ELF-1 (cell line): ENCODE measurements at places on chromosomes 5 and 9.

DNA sequence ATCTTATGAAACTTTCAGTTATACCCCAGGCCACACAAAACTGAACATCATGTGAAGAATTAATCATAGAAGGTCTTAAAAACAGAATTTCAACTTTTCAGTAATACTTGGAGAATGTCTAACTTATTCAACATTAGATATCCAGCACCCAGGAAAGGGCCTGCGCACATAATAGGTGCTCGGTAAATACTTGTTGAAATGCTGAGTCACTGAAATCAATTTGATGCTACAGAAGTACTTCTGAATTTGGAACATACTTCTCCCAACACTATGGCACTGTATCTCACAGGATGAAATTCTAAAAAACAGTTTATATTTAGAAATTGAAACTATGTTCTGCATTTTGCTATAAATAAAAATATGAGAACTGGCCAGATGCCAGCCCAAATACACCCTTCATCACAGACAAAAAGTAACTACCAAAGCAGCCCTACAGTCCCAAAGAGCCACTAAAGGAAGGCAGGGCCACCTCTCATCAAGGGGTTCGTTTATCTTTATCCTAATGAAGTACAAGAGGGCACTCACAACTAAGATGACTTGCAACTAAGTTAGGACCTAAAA, 26.5 kb downstream of the MRPS27 start:
- no peak for DNase-seq

DNA sequence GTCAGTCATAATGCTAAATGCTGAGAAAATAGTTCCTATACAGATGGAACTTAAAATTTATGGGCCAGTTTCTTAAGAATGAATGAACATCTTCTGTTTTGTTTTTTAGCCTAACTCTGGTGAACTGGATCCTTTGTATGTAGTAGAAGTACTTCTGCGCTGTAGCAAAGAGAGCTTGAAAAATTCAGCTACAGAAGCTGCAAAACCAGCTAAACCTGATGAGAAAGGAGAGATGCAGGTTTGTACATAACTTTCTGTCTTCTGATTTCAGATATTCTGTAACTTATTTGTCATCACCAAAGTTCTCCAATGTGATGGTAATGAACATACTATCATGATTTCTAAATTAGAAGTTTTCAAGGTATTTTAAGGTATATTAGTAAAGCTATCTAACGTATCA, 80.1 kb downstream of the MTREX start:
- no peak for DNase-seq

- no peak for DNase-seq
Observed at GRCh38 chr9:137172901-137173795, 1.3 kb upstream of the TMEM210 start.

DNA sequence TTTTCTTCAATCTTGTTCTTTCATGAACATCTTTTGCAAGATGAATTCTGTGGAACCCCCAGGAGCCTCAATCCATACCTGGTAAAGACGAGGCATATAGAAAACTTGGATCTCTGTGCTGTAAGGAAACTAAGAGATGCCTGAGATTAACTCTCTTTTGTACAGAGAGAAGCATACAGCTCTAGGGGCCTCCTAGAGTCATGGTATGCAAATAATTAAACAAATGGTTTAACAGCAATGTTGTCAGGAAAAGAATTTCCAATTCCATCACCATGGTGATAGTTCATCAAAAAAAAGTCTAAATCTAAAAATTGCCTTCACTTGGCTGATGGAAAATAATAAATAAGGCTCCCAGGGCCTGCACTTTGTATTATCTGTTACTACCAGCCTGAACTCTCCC, 275.4 kb downstream of the SLIT3 start:
- no peak for DNase-seq

DNA sequence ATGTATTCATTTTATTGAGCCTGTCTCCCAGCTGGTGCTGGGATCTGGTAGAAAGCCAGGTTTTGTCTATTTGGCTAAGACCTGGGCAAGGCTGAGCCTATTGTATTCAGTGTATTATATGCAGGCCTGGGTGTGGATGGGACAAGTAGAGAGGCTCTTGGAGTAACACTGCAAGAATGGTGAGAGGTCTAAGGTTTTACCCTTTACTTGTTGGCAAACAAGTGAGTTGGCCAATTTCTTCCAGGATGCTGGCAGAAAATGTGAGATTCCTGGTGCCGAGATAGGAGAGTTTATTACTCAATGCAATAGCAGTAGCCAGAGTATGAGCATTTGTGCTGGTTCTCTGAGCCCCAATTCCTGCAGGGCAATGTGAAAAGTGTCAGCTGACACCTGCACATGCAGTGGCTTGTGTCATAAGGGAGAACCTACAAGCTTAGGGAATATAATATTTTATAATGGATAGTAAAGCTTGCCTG, 141.7 kb upstream of the PRLR start:
- no peak for DNase-seq

DNA sequence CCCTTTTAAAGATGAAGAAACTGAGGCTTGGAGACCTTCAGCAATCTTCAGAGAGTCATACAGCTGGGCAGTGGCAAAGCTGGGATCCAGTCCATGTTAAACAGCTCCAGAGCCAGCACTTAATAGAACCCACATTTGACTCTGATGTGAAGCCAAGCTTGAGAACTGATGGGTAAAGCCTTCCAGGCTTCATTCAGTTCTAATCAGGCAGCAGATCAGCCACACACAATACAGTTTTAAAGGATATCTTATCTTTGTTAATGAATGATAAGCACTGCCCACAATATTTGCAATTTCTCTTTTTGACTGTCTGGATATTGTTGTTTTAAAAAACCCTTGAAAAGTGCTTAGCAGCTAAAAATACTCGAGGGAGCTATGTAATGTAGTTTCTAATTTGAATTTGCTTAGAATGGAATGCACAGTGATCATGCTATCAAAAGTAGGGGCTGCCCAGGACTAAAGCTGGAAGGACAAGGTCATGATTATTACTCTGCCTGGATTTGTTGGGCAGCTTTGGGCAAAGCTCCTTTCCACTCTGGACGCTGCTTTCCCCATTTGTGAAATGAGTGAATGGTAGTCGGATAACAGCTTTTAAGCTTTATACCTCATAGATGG, 31.3 kb upstream of the HTR4 start:
- no peak for DNase-seq

DNA sequence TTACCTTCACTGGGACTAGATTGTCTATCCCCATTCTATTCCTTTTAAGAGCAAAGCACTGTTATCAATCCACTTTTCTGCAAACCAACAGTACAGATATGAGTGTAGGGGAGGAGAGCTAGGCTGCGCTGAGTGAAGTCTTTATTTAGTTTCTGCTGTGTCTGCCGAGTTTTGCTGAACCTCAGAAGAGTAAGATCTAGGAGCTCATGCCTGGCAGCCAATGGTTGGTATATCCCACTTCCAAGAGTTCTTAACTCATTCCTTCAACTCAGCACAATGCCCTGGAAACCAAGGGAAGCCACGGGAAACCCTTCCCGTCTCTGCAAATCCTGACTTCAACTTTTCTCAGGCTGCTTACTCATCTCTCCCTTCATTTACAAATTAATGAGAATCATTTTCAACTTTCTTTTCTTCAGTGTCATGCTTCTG, 58.0 kb upstream of the JAK2 start:
- DNase-seq: no peak

DNA sequence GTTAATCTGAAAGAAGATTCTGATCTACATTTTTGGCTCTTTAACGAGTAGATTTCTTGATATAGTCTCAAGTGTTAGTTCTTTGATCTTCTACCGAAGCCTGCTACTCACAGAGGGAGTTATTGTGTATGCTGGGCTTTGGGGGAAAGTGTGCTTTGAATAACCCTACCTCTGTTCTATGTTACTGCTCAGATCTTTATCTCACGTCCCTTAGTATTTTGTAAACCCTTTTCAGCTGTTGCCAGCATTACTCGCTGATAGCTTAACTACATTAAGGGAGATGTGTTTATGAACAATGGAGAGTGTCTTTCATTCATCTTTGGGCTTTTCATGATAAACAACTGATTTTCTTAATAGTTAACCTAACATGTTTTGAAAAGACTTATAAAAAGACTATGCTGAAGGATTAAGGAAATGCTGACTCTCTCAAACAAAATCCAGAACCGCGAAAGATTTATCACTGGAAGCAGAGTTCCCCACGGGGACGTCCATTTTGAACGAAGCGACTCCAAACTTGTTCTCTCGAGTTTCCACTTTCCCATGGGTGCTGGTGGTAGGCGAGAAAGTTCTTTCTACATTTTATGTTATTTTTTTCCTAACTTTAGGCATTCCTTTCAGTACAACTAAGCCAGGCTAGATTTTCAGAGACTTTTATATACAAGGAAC, 27.9 kb upstream of the ALDH1A1 start:
- no peak for DNase-seq

DNA sequence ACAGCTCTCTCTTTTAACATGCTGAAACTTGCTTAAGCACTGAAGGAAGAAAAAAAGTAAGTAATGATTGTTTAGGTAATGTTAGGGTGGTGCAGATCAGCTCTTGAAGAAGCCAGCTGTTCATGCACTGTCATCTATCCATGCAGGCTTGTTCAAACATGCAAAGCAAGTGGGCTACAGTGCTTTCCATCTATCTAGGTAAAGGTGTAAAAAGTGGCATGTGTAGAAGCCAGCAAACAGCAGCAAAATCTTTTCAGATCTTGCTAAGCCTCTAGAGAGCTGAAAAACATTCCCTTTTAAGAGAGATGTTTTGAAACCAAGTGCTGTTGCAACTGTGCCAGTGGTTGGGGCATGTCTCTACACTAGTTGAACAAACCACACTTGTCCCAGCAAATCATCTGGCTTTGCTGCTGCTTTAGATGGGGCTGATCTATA, 214.4 kb downstream of the EFNA5 start:
- no peak for DNase-seq

DNA sequence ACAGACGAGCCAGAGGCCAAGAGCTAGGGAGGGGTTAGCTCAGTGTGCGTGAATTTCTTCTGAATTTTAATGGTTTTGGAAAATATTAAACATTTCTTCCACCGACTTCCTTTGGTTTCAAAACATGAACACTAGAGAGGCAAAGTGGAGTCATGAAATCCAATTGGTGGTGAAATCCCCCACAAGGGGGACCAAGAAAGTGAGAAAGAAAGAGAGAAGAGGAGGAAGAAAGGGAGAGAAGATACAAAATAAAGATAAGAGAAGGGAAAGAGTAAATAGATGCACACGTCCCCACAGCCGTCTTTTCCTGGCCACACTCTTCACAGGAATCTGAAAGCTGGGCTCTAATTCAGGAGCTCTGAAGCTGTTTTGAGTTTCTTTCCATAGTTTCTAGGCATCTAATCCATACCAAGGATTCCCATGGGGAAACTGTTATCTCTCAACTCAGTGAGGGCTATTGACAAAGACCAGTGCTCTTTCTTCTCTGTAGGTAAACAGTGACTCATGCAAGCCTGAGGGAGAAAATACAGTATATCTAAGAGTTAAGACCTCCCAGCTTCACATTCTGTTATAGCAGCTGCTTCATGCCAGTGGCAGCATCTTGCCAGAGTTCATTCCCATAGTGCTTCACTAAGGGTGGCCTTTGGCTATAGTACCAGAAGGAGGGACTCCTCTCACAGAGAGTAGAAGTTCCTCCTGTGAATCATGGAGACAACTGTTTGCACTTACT, 115.8 kb upstream of the LIFR start:
- peak; percentile 81 for DNase-seq
